Neural progenitor cell (in vitro differentiated cells): ENCODE measurements at places on chromosomes 3 and 15. TPM values are rescaled to one million over a fixed set of nuclear protein-coding genes. Genes with fewer than 3 reads are reported as not detected.

SUSD5 gene
- total RNA-seq: 3.1 and 3.7 TPM in 2 replicates

TNFSF10 gene
- total RNA-seq: not detected in 2 replicates

PLSCR4 gene
- 0.71 and 1.0 TPM in 2 replicates for total RNA-seq

UCN2 gene
- total RNA-seq: 0.34 TPM in 1 of 2 replicates, not detected in the other

GOLGA6D gene
- total RNA-seq: not detected in 2 replicates

PLAAT1 gene
- total RNA-seq: 4.9 and 5.0 TPM in 2 replicates

CGNL1 gene
- total RNA-seq: 3.0 and 4.0 TPM in 2 replicates

MYL3 gene
- not detected in 2 replicates for total RNA-seq

MST1R gene
- total RNA-seq: 0.32 and 1.8 TPM in 2 replicates

RTP1 gene
- 0.43 TPM in 1 of 2 replicates, not detected in the other for total RNA-seq

CHL1 gene
- 0.49 and 0.59 TPM in 2 replicates for total RNA-seq

THPO gene
- 0.31 and 2.3 TPM in 2 replicates for total RNA-seq

CFAP91 gene
- total RNA-seq: 11.9 and 19.9 TPM in 2 replicates

- no peak for DNase-seq
- H3K4me1 ChIP-seq: no peaks in the 10 kb centered on the region
- no peak overlapping the region for H3K27ac ChIP-seq
- H3K36me3 ChIP-seq: no peaks in the 10 kb centered on the region
- no peaks in the 10 kb centered on the region for H3K27me3 ChIP-seq
These were observed 142.7 kb downstream of the FNDC3B start for GRCh38 chr3:172181932-172182586.

- peak overlapping the region; percentile 87 for H3K4me3 ChIP-seq
- H3K36me3 ChIP-seq: no peaks in the 10 kb centered on the region
- H3K27me3 ChIP-seq: peaks cover 3% of the 10 kb centered on the region
- peaks cover 8% of the 10 kb centered on the region for H3K4me1 ChIP-seq
- no peak overlapping the region for H3K27ac ChIP-seq
These were observed 681 bp downstream of the TWF2 start for GRCh38 chr3:52238193-52238760.

- no peaks in the 10 kb centered on the region for H3K27me3 ChIP-seq
- H3K4me3 ChIP-seq: no peak overlapping the region
- H3K27ac ChIP-seq: no peak overlapping the region
- no peaks in the 10 kb centered on the region for H3K36me3 ChIP-seq
- no peaks in the 10 kb centered on the region for H3K4me1 ChIP-seq
These were observed 33.4 kb upstream of the CHRM5 start for GRCh38 chr15:33934921-33935320.

- H3K27me3 ChIP-seq: no peaks in the 10 kb centered on the region
- no peak for DNase-seq
- H3K4me1 ChIP-seq: peaks cover 39% of the 10 kb centered on the region
- H3K36me3 ChIP-seq: no peaks in the 10 kb centered on the region
- H3K27ac ChIP-seq: no peak overlapping the region
- peak overlapping the region; percentile 100 for H3K4me3 ChIP-seq
These were observed 1.3 kb upstream of the CTNNB1 start for GRCh38 chr3:41198046-41198445.

GRCh38 chr15:101808201-101808600 lies 3.8 kb upstream of the OR4F15 start:
- no peak overlapping the region for H3K4me3 ChIP-seq
- H3K27ac ChIP-seq: no peak overlapping the region
- DNase-seq: no peak
- H3K27me3 ChIP-seq: no peaks in the 10 kb centered on the region
- H3K36me3 ChIP-seq: no peaks in the 10 kb centered on the region

GRCh38 chr3:102068327-102068726 lies 219.0 kb downstream of the NFKBIZ start:
- H3K4me1 ChIP-seq: no peaks in the 10 kb centered on the region
- H3K27ac ChIP-seq: no peak overlapping the region
- no peak for DNase-seq
- H3K4me3 ChIP-seq: no peak overlapping the region
- no peaks in the 10 kb centered on the region for H3K36me3 ChIP-seq

DNA sequence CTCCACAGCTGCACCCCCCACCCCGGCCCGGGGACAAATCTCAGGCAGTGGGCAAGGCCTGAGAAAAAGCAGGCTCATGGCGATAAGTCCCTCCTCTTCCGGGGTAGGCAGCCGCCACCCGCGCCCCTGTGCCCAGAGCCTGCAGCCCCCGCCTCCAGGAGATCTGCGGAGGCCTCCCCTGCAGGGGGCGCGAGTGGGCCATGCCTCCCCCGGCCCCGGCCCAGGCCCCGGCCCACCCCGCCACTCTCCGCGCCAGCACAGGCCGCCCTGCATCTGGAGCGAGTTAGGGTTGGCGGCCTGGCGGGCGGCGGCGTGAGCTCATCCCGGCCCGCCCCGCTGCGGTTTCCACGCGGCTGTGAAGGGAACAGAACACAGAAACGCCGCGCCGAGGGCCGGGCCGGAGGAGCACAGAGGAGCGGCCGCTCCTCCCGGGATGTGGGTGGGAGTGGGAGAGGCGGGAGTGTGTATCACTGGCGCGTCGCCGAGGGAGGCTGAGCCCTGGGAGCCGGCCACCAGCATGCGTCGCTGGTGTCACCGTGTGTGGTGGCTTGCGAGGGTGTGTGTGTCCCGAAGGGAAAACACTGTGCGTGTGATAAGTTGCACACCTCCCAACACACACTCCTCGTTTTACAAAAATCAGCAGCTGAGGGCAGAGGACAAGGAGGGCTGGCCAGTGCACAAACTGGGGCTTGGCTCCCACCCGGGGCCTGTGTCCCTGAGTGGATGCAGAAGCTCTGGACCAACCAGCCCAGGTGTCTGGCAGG lies 17.2 kb downstream of the MYL3 start:
- DNase-seq: peak; percentile 81
- H3K36me3 ChIP-seq: no peaks in the 10 kb centered on the region
- H3K27ac ChIP-seq: no peak overlapping the region
- H3K4me1 ChIP-seq: peaks cover 4% of the 10 kb centered on the region
- no peaks in the 10 kb centered on the region for H3K27me3 ChIP-seq

- DNase-seq: peak; percentile 54
- peak overlapping the region; percentile 41 for H3K4me3 ChIP-seq
- H3K27me3 ChIP-seq: peaks cover 100% of the 10 kb centered on the region
- H3K36me3 ChIP-seq: no peaks in the 10 kb centered on the region
- no peak overlapping the region for H3K27ac ChIP-seq
- peaks cover 53% of the 10 kb centered on the region for H3K4me1 ChIP-seq
These were observed 10.2 kb downstream of the ZIC4 start for GRCh38 chr3:147395899-147396711.

GRCh38 chr15:68042855-68043222 lies 11.3 kb upstream of the PIAS1 start:
- no peak overlapping the region for H3K27ac ChIP-seq
- no peak for DNase-seq
- no peaks in the 10 kb centered on the region for H3K27me3 ChIP-seq
- H3K4me1 ChIP-seq: no peaks in the 10 kb centered on the region
- no peaks in the 10 kb centered on the region for H3K36me3 ChIP-seq

- H3K4me1 ChIP-seq: peaks cover 26% of the 10 kb centered on the region
- no peak overlapping the region for H3K27ac ChIP-seq
- H3K27me3 ChIP-seq: no peaks in the 10 kb centered on the region
- peak; percentile 39 for DNase-seq
These were observed 813.5 kb downstream of the MCTP2 start for GRCh38 chr15:95044745-95045417.

DNA sequence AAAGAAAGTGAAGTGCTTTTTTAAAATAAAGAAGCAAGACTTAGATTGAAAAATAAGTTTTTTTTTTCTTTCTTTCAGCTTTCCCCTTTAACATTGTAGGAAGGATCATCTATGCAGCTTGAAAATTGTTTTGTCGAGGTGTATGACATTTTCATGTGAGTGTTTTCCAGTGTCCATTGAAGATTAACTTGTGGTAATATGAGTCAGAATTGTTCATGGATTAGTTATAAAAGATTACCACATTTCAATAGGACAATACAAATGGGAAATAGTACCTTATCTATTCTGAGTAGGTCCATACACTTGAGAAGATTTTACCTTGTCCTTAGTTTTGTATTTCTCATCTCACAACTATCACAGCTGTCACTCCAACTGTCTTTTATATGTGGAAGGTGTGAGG lies 1234.7 kb downstream of the NSUN3 start:
- no peak overlapping the region for H3K4me3 ChIP-seq
- H3K27ac ChIP-seq: no peak overlapping the region
- no peaks in the 10 kb centered on the region for H3K27me3 ChIP-seq
- DNase-seq: no peak
- no peaks in the 10 kb centered on the region for H3K4me1 ChIP-seq

- DNase-seq: no peak
- H3K36me3 ChIP-seq: no peaks in the 10 kb centered on the region
- H3K27ac ChIP-seq: no peak overlapping the region
- H3K4me3 ChIP-seq: no peak overlapping the region
- H3K27me3 ChIP-seq: no peaks in the 10 kb centered on the region
- H3K4me1 ChIP-seq: no peaks in the 10 kb centered on the region
These were observed 122.3 kb upstream of the NR2E3 start for GRCh38 chr15:71687902-71688508.

GRCh38 chr15:59013246-59013873 lies 25.9 kb downstream of the RNF111 start:
- no peak overlapping the region for H3K27ac ChIP-seq
- no peak overlapping the region for H3K4me3 ChIP-seq
- H3K27me3 ChIP-seq: no peaks in the 10 kb centered on the region
- no peak for DNase-seq
- H3K36me3 ChIP-seq: no peaks in the 10 kb centered on the region
- H3K4me1 ChIP-seq: no peaks in the 10 kb centered on the region

GRCh38 chr3:69994919-69995318 lies 4.6 kb upstream of the SAMMSON start:
- no peaks in the 10 kb centered on the region for H3K27me3 ChIP-seq
- H3K36me3 ChIP-seq: no peaks in the 10 kb centered on the region
- DNase-seq: no peak
- H3K4me3 ChIP-seq: no peak overlapping the region
- H3K27ac ChIP-seq: no peak overlapping the region

GRCh38 chr3:155739154-155739553 lies 5.7 kb downstream of the PLCH1 start:
- H3K27ac ChIP-seq: no peak overlapping the region
- H3K4me3 ChIP-seq: no peak overlapping the region
- no peak for DNase-seq
- H3K4me1 ChIP-seq: peaks cover 45% of the 10 kb centered on the region
- H3K27me3 ChIP-seq: no peaks in the 10 kb centered on the region

- H3K4me1 ChIP-seq: peaks cover 19% of the 10 kb centered on the region
- H3K27me3 ChIP-seq: peaks cover 100% of the 10 kb centered on the region
- H3K36me3 ChIP-seq: no peaks in the 10 kb centered on the region
- H3K27ac ChIP-seq: no peak overlapping the region
- peak overlapping the region; percentile 37 for H3K4me3 ChIP-seq
These were observed 956 bp downstream of the ZIC1 start for GRCh38 chr3:147410116-147410525.

DNA sequence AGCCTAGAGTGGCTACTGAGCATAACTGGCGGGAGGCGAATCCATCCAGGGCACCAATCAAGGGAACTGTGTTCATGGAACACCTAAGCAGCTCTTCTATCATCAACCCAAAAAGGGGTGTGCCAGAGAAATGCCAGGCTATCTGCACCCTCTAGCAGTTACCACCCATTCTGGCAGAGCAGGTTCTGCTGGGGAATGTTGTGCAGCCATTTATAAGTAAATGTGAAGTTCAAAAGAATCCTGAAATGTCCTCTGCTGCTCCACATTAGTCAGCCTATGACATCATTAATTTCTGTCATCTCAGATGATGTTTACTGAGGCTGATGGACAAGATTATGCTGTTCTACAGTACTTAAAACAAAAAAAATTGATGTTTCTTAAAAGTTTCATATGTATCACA lies 7.7 kb downstream of the SKIC8 start:
- H3K36me3 ChIP-seq: no peaks in the 10 kb centered on the region
- H3K27ac ChIP-seq: no peak overlapping the region
- no peak overlapping the region for H3K4me3 ChIP-seq
- H3K27me3 ChIP-seq: no peaks in the 10 kb centered on the region
- no peaks in the 10 kb centered on the region for H3K4me1 ChIP-seq

DNA sequence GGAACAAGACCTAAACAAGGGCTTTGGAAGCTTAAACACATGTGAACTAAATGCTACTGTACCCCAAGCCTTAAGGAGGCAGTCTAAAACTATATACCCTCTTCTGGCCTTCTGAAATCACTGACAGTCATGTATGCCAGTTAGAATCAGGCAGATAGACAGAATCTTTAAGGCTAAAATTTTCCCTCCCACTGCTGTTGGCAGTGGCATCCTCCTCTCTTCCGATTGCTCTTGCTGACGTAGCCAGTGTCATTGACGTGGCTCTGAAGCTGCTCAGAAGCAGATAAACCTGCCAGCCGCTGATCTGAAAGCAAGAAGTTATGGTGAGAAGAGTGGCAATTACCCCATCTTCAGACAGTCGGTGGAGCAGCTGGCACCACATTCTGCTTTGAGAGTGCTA lies 3.3 kb downstream of the RYR3 start:
- peaks cover 49% of the 10 kb centered on the region for H3K27me3 ChIP-seq
- DNase-seq: no peak
- no peaks in the 10 kb centered on the region for H3K36me3 ChIP-seq
- no peak overlapping the region for H3K4me3 ChIP-seq
- H3K27ac ChIP-seq: no peak overlapping the region

- H3K4me3 ChIP-seq: peak overlapping the region; percentile 28
- peak overlapping the region; percentile 68 for H3K27ac ChIP-seq
- H3K4me1 ChIP-seq: peaks cover 50% of the 10 kb centered on the region
- no peaks in the 10 kb centered on the region for H3K27me3 ChIP-seq
- DNase-seq: peak; percentile 88
- no peaks in the 10 kb centered on the region for H3K36me3 ChIP-seq
These were observed 97.6 kb downstream of the FRMD4B start for GRCh38 chr3:69288161-69288895.

DNA sequence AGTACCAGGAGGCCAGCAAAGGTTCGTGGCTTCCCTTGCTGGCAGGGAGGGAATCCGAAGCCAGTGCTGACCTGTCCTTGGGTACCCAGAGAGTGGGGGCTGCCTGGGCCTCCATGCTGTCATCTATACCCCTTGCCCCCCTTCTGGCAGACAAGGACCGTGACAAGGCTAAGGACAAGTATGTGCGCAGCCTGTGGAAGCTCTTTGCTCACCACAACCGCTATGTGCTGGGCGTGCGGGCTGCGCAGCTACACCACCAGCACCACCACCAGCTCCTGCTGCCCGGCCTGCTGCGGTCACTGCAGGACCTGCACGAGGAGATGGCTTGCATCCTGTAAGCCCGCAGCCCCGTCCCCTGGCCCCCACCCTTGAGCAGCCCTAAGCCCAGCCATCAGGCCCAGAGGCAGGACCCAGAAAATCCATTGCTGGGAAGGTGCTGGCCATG lies 2.8 kb downstream of the FES start:
- DNase-seq: no peak
- peaks cover 13% of the 10 kb centered on the region for H3K4me1 ChIP-seq
- no peaks in the 10 kb centered on the region for H3K27me3 ChIP-seq

DNA sequence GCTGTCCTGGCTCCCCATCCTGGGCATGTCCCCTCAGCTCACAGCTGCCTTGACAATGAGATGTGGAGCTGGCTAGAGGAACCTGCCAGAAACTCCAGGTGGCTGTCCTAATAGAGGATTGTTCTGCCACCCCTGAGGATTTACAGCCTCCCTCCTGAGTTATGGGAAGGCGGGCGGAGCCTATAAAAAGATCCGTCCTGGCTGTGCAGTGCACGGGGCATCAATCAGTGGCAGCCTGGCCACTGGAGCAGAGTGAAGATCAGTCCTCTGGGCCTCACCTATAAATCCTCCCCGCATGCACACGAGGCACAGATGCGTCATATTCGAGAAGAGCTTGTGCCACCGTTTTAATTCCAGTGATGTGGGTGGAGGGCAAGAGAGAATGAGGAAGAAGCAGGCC lies 90.0 kb downstream of the MEGF11 start:
- no peak overlapping the region for H3K4me3 ChIP-seq
- no peaks in the 10 kb centered on the region for H3K36me3 ChIP-seq
- no peak for DNase-seq

GRCh38 chr3:184275381-184275701 lies 481 bp upstream of the ECE2 start:
- no peaks in the 10 kb centered on the region for H3K4me1 ChIP-seq
- peaks cover 54% of the 10 kb centered on the region for H3K27me3 ChIP-seq
- no peak overlapping the region for H3K27ac ChIP-seq
- H3K4me3 ChIP-seq: peak overlapping the region; percentile 22
- no peaks in the 10 kb centered on the region for H3K36me3 ChIP-seq
